Vein endothelial cell (primary cell): ENCODE measurements at places on chromosomes 3 and 15. TPM values are rescaled to one million over a fixed set of nuclear protein-coding genes. Genes with fewer than 3 reads are reported as not detected.

GAP43 gene
- not detected in 2 replicates for total RNA-seq

PLXNA1 gene
- total RNA-seq: 30.2 and 34.3 TPM in 2 replicates

RAD51 gene
- total RNA-seq: 3.6 and 4.8 TPM in 2 replicates

PLD1 gene
- total RNA-seq: 64.7 and 65.4 TPM in 2 replicates

CNTN3 gene
- under 0.01 TPM in 1 of 2 replicates, not detected in the other for total RNA-seq

CERS3 gene
- not detected in 2 replicates for total RNA-seq

CFAP92 gene
- 0.48 and 0.65 TPM in 2 replicates for total RNA-seq

HRH1 gene
- total RNA-seq: 13.5 and 16.7 TPM in 2 replicates

GOLGA6L7 gene
- not detected in 2 replicates for total RNA-seq

THRB gene
- 0.19 and 0.33 TPM in 2 replicates for total RNA-seq

PLS1 gene
- total RNA-seq: 0.38 and 1.3 TPM in 2 replicates

CAND2 gene
- total RNA-seq: 0.67 and 5.2 TPM in 2 replicates

ABI3BP gene
- total RNA-seq: 16.7 and 44.4 TPM in 2 replicates
